Midbrain (tissue), 1 donor: ENCODE measurements at places on chromosomes 1 and 21.
A peak's percentile ranks its signal among the peaks of the same experiment; 100 is the strongest.

- no peak for DNase-seq
Observed at GRCh38 chr1:56236688-56237087, 342.7 kb downstream of the PLPP3 start.

DNA sequence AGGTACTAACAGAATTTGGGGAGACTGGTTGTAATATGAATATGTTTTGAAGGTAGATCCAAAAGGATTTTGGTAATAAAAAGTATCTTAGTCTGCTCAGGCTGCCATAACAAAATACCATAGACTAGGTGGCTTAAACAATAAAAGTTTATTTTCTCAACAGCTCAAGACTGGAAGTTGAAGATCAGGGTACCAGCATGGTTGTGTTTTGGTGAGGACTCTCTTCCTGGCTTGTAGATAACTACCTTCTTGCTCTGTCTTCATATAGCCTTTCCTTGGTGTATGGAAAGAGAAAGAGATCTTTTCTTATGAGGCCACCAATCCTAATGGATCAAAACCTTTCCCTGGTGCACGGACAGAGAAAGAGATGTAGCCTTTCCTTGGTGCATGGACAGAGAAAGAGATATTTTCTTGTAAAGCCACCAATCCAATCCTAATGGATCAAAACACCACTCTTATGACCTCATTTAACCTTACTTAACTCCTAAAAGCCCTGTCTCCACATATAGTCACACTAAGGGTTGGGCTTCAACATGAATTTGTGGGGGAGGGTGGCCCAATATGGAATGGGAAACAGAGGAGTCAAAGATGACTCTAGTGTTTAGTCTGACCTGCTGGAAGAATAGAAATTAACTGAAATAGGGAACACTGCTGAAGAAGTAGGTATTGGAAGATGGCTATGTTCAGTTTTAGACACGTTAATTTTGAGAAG, 5.4 kb upstream of the TSNAX start:
- no peak for DNase-seq

DNA sequence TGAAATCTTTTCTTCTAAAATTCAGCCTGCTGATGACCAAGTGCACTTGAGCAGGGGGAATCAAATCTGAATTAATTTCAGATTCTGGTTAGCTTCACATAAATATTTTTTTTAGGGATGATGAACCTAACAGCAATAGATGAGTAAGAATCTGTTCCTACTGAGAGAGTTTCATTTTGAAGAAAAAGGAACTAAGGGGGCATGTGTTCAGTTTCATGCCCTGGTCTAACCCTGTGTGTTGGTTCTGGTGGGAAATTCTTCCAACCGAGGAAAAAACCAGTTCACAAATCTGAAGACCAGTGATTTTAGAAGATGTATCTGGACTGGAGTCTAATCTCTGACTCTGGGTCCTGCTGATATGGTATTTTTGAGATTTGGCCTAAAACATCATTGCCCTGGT, 13.7 kb downstream of the SELL start:
- DNase-seq = no peak

- DNase-seq = peak; percentile 73
Observed at GRCh38 chr1:203673550-203674411, 47.1 kb downstream of the ATP2B4 start.

GRCh38 chr1:202274611-202275010, 67.1 kb downstream of the UBE2T start:
- DNase-seq = no peak

- no peak for DNase-seq
Observed at GRCh38 chr1:45787905-45788304, 15.5 kb upstream of the MAST2 start.

DNA sequence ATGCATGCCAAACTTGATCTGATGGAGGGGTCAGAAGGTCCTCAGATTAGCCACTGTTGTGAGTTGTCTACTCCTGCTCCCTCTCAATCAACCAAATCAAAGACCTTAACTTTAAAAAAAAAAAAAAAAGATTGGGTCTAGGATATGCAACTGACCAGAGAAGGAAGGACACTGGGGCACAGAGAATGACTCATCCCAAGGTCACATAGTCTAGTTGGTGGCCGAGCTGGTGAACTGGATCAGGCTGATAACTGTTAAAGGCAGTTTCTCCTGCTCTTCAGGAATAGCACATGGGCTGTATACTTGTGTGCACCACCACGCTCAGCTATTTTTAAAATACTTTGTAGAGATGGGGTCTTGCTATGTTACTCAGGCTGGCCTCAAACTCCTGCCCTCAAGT, 14.8 kb upstream of the S100A7 start:
- no peak for DNase-seq

- peak; percentile 8 for DNase-seq
Observed at GRCh38 chr1:39960431-39960958, 5.5 kb downstream of the MFSD2A start.

DNA sequence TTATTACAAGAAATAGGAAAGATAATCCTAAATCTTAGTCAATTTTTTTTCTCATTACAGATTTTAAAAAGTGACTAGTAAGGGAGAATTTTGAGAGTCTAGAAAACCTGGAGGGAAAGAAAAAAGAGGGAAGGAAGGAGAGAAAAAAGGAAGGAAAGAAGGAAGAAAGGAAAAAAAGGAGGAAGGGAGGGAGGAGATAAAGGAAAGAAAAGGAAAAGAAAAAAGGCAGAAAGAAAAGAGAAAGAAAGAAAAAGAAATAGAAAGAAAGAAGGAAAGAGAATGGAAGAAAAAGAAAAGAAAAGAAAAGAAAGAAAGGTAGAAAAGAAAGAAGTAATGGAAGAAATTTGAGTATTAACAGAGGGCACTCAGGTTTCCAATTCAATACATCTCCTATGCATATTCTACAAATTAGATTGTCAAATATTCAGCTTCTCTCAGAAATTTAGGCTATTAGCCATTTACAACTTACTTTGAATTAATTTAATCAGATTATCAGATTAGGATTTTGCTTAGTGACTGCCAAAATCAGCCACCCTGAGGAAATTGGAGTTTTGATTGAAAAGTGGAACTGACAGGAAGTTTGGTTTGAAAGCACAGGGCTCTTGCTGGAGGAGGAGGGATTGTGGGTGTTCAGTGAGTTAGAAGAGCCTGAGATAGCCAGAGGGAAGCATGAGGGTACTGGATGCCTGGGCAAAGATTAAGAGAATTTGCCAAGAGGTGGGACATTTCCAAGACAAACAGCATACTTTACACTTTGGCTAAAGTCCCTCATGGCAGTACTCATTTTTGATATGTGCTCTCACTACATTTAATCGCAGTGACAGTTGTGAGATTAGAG, 677.8 kb downstream of the USP25 start:
- DNase-seq = no peak

DNA sequence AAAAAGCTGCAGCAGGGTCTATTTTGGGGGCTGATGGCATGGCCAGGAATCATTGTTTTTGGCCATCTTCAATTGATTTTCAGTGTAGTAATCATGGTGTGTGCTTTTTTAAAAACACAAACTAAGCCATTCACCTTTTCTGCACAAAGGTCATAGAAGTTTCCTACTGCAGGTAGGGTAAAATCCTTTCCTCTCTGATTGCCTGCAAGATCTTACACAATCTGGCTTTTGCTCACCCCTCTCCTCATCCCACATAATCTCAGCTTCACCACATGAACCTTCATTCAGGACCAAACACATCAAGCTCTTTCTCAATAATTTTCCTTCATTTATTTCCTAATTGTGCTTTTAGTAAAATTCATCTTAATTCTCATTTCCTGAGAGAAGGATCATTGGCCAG, 38.3 kb upstream of the GBP5 start:
- DNase-seq = no peak

DNA sequence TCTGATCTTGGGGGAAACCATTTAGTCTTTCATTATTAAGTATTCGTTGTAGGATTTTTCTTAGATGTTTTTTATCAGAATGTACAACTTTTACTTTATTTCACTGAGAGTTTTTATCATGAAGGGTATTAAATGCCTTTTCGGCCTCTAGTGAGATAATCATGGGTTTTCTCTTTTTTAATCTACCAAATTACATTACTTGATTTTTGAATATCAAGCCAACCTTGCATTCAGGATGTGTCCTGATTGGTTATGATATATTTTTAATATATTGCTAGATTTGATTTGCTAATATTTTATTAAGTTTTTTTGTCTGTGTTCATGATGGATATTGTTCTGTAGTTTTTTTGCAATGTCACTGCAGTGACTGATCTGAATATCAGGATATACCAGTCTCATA, 9.4 kb downstream of the NUF2 start:
- DNase-seq = no peak

DNA sequence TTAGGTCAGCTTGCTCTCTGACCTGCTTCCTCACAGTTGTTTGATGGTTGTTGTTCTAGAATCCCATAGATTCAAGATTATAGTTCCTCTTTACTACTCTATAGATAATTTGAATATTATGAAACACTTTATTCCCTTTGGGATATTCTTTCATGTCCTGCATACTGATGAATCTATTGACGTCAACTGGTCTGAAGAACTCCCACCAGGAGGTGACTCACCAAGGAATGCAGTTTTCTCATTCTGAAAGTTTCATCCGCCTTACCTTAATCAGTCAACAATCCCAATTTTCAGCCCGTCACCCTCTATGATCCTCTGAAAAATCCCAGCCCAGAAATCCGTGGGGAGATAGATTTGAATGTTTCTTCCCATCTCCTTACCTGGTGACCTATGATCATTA, 834.1 kb upstream of the PRMT6 start:
- no peak for DNase-seq

DNA sequence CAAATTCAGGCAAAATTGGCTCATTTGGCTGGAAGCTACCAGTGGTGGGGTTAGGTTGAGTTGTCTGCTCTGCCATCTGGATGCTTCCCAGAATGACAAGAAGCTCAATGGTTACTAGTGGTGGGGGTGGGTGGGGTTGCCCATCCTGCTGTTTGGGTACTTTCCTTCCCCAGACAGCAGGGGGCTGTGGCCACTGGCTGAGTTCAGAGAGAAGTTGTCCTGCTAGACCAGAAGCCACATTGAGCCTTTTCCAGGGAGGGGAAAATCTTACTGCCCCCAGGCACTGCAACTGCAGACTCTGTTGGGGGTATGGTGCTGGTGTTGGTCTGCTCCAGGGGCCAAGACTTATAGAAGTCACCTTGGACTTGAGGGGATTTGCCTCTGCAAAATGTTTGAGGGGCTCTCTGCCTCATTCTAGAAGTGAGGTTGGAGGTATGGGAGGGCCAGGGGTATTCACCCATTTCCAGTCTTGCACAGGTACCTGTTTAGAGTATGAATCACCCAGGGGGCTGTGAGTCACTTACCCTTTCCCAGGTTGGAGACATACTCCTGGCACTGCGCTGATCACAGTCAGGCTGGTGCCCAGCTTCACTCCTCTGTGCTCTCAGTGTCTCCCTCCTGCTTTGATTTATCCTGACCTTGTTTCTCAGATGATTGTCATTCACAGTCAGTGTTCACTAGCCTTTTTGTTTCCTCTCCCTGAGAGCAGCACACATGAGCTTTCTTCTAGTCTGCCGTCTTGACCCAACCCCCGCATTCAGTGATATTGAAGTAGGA, 89.1 kb upstream of the NEGR1 start:
- DNase-seq = no peak

GRCh38 chr1:159067699-159068621, 8.6 kb downstream of the AIM2 start:
- peak; percentile 27 for DNase-seq

- DNase-seq = no peak
Observed at GRCh38 chr1:151036356-151036755, at the start of gene BNIPL. TSS of gene BNIPL (plus strand) at chr1:151036586. CDS start at chr1:151036726, 140 bp downstream.

DNA sequence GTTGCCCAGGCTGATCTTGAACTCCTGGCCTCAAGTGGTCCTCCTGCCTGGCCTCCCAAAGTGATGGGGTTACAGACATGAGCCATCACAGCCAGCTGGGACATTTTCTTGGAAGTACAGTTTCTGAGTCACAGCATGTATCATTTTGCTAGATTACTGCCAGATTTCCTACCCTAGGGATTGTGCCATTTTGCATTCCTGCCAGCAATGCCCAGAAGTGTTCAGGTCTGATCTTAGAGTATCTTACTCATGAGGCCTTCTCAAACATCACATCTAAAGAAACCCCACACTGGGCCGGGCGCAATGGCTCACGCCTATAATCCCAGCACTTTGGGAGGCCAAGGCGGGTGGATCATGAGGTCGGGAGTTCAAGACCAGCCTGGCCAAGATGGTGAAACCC, 10.2 kb downstream of the BMP8A start:
- no peak for DNase-seq

GRCh38 chr1:24191860-24192259, 4.8 kb upstream of the IFNLR1 start:
- DNase-seq = no peak

DNA sequence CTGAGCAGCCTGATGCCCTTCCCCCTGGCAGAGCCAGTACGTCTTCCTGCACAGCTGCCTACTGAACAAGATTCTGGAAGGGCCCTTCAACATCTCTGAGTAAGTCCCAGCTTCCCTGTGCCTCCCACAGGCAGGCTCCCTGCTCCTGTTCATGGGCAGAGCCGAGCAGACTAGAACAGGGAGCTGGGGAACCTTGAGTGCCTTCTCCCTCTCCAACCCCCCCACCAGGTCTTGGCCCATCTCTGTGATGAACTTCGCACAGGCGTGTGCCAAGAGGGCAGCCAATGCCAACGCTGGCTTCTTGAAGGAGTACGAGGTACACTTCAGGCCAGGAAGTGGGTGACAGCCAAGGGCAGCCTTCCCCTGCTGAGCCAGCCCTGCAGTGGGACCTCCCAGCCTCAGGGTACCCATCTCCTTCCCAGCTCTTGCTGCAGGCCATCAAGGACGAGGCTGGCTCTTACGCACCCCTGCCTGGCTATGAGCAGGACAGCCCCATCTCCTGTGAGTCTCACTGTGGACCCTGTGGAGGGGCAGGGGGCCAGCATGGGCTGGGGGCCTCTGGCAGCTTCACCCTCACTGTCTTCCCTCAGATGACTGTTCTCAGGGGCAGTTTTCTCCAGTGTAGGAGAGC, 6.4 kb upstream of the LGR6 start:
- no peak for DNase-seq

- no peak for DNase-seq
Observed at GRCh38 chr21:32562426-32562825, 22.9 kb downstream of the TCP10L start.

- no peak for DNase-seq
Observed at GRCh38 chr1:60225486-60225885, 151.9 kb upstream of the C1orf87 start.

DNA sequence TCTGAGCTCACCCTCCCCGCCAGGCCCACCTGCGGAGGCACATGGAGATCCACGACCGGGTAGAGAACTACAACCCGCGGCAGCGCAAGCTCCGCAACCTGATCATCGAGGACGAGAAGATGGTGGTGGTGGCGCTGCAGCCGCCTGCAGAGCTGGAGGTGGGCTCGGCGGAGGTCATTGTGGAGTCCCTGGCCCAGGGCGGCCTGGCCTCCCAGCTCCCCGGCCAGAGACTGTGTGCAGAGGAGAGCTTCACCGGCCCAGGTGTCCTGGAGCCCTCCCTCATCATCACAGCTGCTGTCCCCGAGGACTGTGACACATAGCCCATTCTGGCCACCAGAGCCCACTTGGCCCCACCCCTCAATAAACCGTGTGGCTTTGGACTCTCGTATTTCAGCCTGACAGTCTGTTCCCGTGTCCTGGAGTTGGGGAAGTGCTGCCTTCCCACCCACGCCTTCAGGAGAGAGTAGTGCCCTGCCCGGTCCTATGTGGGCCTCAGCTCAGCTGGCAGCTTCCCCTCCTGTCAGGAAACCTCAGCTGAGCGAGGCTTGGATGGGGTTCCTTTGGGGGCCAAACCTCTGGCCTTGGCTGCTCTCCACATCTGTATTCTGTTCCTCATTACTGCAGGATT, 9.2 kb downstream of the ZBTB48 start:
- DNase-seq = no peak
